ENCODE measurements at places on chromosomes 4 and X. TPM values are rescaled to one million over a fixed set of nuclear protein-coding genes. Genes with fewer than 3 reads are reported as not detected.

The CT45A5 gene
- total RNA-seq, result not detected

The DGAT2L6 gene
- 0.16 TPM for total RNA-seq

The PLAC1 gene
- under 0.01 TPM for total RNA-seq

The OPN1MW gene
- total RNA-seq, result not detected

The MTMR8 gene
- 0.49 TPM for total RNA-seq

The CDX4 gene
- total RNA-seq, result not detected

The SHOX gene
- total RNA-seq, result not detected

The BEND2 gene
- total RNA-seq, result not detected

The LUZP4 gene
- total RNA-seq, result not detected

The TRIM61 gene
- total RNA-seq, result not detected

The IL1RAPL1 gene
- 0.06 TPM for total RNA-seq

The GRID2 gene
- not detected for total RNA-seq

The CYTL1 gene
- 29.2 TPM for total RNA-seq

The SPANXN4 gene
- total RNA-seq, result not detected

The KIF4A gene
- 11.3 TPM for total RNA-seq

The ENPP6 gene
- total RNA-seq, result not detected

The HGFAC gene
- total RNA-seq, result 0.19 TPM

The GLOD5 gene
- not detected for total RNA-seq

The LAP3 gene
- total RNA-seq, result 222 TPM

The HS3ST1 gene
- total RNA-seq, result 1.1 TPM

The VCX3A gene
- not detected for total RNA-seq

The L1CAM gene
- total RNA-seq, result 0.16 TPM

The HMGN5 gene
- 1.2 TPM for total RNA-seq

The SCD5 gene
- total RNA-seq, result 23.5 TPM

The CNKSR2 gene
- not detected for total RNA-seq

The EXOSC9 gene
- 45.8 TPM for total RNA-seq

The THAP6 gene
- total RNA-seq, result 3.7 TPM

The CFI gene
- 66.7 TPM for total RNA-seq

The JCHAIN gene
- total RNA-seq, result not detected

The TMPRSS11F gene
- not detected for total RNA-seq

The GPAT3 gene
- 9.3 TPM for total RNA-seq

The PABPC1L2B gene
- total RNA-seq, result not detected

The AKAP14 gene
- total RNA-seq, result not detected

The KLF8 gene
- total RNA-seq, result 0.44 TPM

The ALG13 gene
- 28.8 TPM for total RNA-seq

The CLTRN gene
- not detected for total RNA-seq

The CCSER1 gene
- total RNA-seq, result 1.1 TPM

The ARMCX4 gene
- total RNA-seq, result 9.9 TPM

The FAM9C gene
- not detected for total RNA-seq

The LPAR4 gene
- total RNA-seq, result 0.13 TPM

The NR3C2 gene
- total RNA-seq, result 8.9 TPM

The FAM241A gene
- 13.6 TPM for total RNA-seq

The PNMA3 gene
- 0.06 TPM for total RNA-seq

The HTRA3 gene
- 8.5 TPM for total RNA-seq

The PPP4R3C gene
- total RNA-seq, result not detected

The TXK gene
- total RNA-seq, result 0.16 TPM

The GLUD2 gene
- 3.9 TPM for total RNA-seq

The GPRIN3 gene
- total RNA-seq, result 1.1 TPM

The ADH4 gene
- not detected for total RNA-seq

The GPM6B gene
- total RNA-seq, result under 0.01 TPM

The VGLL1 gene
- not detected for total RNA-seq

The FTHL17 gene
- total RNA-seq, result not detected

The ZNF732 gene
- 0.81 TPM for total RNA-seq

The RPS6KA6 gene
- total RNA-seq, result 0.94 TPM

The CXorf65 gene
- not detected for total RNA-seq

The TMEM35A gene
- 0.16 TPM for total RNA-seq

The SRD5A3 gene
- 6.3 TPM for total RNA-seq

All from bladder microvascular endothelial cell (primary cell).